ENCODE measurements at places on chromosomes 7 and 10. TPM values are rescaled to one million over a fixed set of nuclear protein-coding genes. Genes with fewer than 3 reads are reported as not detected.
A peak's percentile ranks its signal among the peaks of the same experiment; 100 is the strongest.

GRCh38 chr7:45089341-45089891 is 647 bp upstream of the NACAD start:
- DNase-seq = peak; percentile 53
- H3K4me3 ChIP-seq = peak overlapping the region; percentile 76
- H3K36me3 ChIP-seq = no peaks in the 10 kb centered on the region
- H3K27me3 ChIP-seq = no peaks in the 10 kb centered on the region

GRCh38 chr10:14880229-14880628 is 1.6 kb downstream of the SUV39H2 start:
- peak overlapping the region; percentile 80 for H3K27ac ChIP-seq
- H3K36me3 ChIP-seq = no peaks in the 10 kb centered on the region
- H3K27me3 ChIP-seq = no peaks in the 10 kb centered on the region
- peaks cover 37% of the 10 kb centered on the region for H3K4me1 ChIP-seq
- peak; percentile 10 for DNase-seq
- H3K4me3 ChIP-seq = peak overlapping the region; percentile 94

GRCh38 chr7:150852371-150852905 is at the start of gene AOC1:
Gene AOC1, plus strand, starts transcription at chr7:150852517. Its CDS starts 3,954 bp downstream, at chr7:150856471.
- no peak within 1 kb of the TSS for H3K4me3 ChIP-seq
- H3K4me1 ChIP-seq = peaks cover 7% of the 10 kb centered on the region
- H3K27me3 ChIP-seq = peaks cover 15% of the 10 kb centered on the region
- no peak within 1 kb of the TSS for H3K27ac ChIP-seq
- no peaks in the 10 kb centered on the region for H3K36me3 ChIP-seq
- no peak for DNase-seq

DNA sequence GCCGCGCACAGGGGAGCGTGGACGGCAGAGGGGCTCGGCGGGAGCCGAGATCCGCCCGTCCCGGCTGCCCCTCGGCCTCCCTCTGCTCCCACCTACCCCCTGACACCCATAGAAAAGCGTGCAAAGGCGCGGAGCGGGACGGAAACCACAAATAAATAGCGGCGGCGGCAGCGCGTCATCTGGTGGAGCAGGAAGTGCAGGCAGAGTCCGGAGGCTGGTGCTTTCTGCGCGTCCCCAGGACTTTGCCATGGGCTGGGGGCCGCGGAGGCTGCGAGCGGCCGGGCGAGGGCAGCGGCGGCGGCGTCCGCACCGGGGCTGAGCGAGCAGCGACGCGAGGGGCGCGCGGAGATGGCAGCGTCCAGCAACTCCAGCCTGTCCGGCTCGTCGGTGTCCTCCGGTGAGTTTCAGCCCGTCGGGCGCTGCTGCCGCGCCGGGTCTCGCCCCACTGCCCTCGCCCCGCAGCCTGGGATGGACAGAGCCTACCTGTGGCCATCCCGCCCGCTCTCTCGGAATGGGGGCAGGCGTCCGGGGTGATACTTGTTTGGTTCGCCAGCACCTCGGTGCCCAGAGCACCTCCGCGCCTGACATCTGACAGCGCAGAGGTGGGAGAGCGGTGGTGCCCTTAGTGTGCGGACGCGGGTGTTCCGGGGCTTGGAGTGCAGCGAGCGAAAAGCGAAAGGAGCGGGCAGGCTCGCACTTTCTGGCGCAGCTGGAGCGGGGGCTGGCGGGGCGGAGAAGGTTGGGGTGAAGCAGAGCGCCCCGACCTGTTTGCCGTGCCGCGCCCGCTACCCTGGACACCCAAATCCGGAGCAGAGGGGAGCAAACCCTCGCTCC is at the start of gene CHN2:
Gene CHN2, plus strand, starts transcription at position 182 of the 834 bp plus-strand sequence.
- peak within 1 kb of the TSS; percentile 40 for H3K27ac ChIP-seq
- no peaks in the 10 kb centered on the region for H3K36me3 ChIP-seq
- peaks cover 39% of the 10 kb centered on the region for H3K27me3 ChIP-seq

DNA sequence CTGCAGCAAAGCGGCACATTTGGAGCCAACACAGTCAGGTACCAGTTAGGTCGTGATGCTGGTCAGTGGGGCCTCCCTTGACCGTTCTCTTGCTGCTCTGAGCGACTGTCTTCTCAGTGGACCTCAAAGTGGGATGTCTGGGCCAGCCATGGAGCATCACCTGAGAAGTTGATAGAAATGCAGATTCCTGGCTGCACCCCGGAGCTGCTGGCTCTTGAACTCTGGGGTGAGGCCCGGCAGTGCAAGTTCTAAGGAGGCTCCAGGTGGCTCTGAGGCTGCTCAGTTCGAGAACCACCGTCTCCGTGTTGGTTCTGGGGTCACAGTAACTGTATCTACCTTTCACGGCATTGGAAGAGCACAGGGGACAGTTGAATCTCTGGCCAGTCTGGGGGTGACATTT is 147.5 kb downstream of the WDR37 start:
- H3K36me3 ChIP-seq = no peaks in the 10 kb centered on the region
- no peak overlapping the region for H3K27ac ChIP-seq
- H3K27me3 ChIP-seq = no peaks in the 10 kb centered on the region
- H3K4me3 ChIP-seq = no peak overlapping the region
- DNase-seq = no peak

DNA sequence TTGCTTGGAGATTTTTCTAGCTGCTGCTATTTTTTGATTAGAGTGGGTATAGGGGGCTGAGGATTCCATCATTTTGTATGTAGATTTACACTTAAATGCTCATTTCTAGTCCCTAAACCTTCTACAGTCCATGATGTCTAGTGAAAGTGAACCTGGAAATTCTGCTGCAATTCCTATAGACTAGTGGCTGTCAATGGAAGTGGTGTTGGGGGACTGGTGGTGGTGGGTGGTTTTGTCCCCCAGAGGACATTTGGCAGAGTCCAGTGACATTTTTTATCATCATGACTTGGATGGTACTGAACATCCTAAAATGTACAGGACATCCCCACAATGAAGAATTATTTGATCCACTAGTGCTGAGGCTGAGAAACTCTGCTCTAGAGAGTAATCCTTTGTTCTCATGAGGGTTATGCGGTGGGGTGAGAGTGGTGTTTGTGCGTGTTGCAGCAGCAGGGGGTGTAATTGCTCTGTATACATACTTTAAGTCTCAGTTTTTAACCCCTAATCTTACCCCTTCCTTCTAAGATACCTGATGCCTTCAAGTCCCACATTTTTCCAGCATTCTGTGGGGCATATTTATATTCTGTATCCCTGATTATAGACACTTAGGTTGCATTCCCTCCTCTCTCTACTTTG is 35.0 kb downstream of the KIF11 start:
- H3K4me1 ChIP-seq = no peaks in the 10 kb centered on the region
- H3K27me3 ChIP-seq = no peaks in the 10 kb centered on the region
- no peak for DNase-seq
- H3K27ac ChIP-seq = no peak overlapping the region

- no peaks in the 10 kb centered on the region for H3K36me3 ChIP-seq
- no peaks in the 10 kb centered on the region for H3K4me1 ChIP-seq
- no peaks in the 10 kb centered on the region for H3K27me3 ChIP-seq
- no peak overlapping the region for H3K4me3 ChIP-seq
Observed at GRCh38 chr7:140512317-140513000, 33.2 kb upstream of the MKRN1 start.

- H3K27me3 ChIP-seq = peaks cover 17% of the 10 kb centered on the region
- no peak overlapping the region for H3K4me3 ChIP-seq
- H3K27ac ChIP-seq = no peak overlapping the region
- no peaks in the 10 kb centered on the region for H3K4me1 ChIP-seq
- peaks cover 4% of the 10 kb centered on the region for H3K36me3 ChIP-seq
Observed at GRCh38 chr7:156423876-156424275, 216.7 kb upstream of the RNF32 start.

DNA sequence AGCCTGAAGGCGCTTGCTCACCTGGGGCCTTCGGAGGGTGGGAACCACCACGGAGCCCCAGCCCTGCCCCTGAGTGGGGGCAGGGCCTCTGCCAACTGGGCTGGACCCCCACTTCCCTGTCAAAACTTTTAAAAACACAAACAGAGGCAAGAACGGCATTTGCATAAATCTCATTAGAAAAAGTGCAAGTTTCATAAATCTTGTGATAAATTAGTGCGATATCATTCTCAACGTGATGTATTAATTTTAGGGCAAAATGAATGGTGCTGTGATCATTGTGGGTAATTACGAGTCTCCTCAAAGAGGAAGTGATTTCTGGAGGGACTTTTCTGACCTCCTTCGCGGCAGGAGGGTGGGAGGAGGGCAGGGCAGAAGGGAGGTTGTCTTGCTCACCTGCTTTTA is 98.3 kb downstream of the CDH23 start:
- no peak overlapping the region for H3K4me3 ChIP-seq
- H3K27me3 ChIP-seq = peaks cover 3% of the 10 kb centered on the region
- no peaks in the 10 kb centered on the region for H3K4me1 ChIP-seq
- no peak overlapping the region for H3K27ac ChIP-seq
- DNase-seq = no peak

GRCh38 chr7:158774952-158775351 is 54.4 kb downstream of the ESYT2 start:
- peaks cover 34% of the 10 kb centered on the region for H3K36me3 ChIP-seq
- no peak for DNase-seq
- peak overlapping the region; percentile 84 for H3K27ac ChIP-seq
- peaks cover 28% of the 10 kb centered on the region for H3K4me1 ChIP-seq
- H3K4me3 ChIP-seq = no peak overlapping the region
- no peaks in the 10 kb centered on the region for H3K27me3 ChIP-seq

GRCh38 chr10:63683686-63684085 is 162.5 kb downstream of the REEP3 start:
- no peak overlapping the region for H3K27ac ChIP-seq
- DNase-seq = no peak
- no peaks in the 10 kb centered on the region for H3K4me1 ChIP-seq
- no peak overlapping the region for H3K4me3 ChIP-seq
- peaks cover 10% of the 10 kb centered on the region for H3K27me3 ChIP-seq

DNA sequence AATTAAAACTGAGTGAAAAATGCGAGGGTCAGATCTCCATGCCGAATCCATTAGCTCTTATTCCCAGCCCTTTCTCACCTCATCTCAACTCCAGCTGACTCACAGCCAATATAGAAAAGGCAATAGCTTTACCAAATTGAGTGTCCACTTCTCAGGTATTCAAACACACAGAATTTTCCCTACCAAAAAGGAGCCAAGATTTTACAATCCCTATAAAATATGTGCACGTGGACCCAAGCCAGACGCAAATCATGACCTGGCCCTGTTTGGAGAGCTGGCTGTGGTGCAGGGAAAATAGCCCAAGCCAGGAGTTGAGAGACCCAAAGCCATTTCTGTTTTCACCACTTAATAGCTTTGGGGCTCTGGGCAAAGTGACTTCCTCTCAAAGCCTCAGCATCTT is 379.7 kb upstream of the AUTS2 start:
- H3K4me1 ChIP-seq = no peaks in the 10 kb centered on the region
- no peak for DNase-seq
- H3K27me3 ChIP-seq = peaks cover 1% of the 10 kb centered on the region
- no peaks in the 10 kb centered on the region for H3K36me3 ChIP-seq

DNA sequence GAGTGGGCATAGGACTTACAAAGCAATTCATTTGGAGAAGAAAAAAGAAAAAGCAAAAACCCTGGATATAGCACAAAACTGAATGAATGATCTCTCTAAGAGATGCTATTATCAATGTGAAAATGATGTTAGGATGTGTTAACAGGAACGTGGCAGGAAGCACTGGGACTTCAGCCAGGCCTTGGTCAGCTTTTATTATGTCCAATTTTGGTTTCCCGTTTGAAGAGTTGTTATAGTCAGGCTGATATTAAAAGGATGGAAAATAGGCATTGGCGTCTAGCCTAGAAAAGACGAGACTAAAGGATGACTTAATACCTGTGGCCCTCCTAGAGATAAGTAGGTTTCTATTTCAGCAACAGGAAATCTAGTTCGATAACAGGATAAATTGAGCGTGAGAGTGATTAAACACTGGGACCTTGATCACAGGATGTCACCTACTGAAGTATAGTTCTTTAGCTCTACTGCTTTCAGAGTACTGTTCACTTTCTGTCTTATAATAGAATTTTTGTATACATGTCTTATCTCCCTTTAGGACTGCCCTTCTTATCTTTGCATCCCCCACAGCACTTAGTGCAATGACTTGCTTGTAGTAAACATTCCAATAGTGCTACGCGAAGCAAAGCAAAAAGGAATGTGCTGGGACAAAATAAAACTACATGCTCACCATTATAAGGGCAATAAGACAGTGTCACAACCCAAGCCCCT is 99.8 kb upstream of the AGBL3 start:
- peak overlapping the region; percentile 20 for H3K4me3 ChIP-seq
- peaks cover 6% of the 10 kb centered on the region for H3K27me3 ChIP-seq
- no peak for DNase-seq
- no peaks in the 10 kb centered on the region for H3K36me3 ChIP-seq

- peaks cover 2% of the 10 kb centered on the region for H3K4me1 ChIP-seq
- no peak for DNase-seq
- H3K27me3 ChIP-seq = peaks cover 9% of the 10 kb centered on the region
- no peak overlapping the region for H3K4me3 ChIP-seq
- H3K36me3 ChIP-seq = no peaks in the 10 kb centered on the region
Observed at GRCh38 chr10:113443141-113443925, 109.5 kb upstream of the HABP2 start.

GRCh38 chr7:95593343-95593742 is 3.0 kb downstream of the PDK4 start:
- H3K36me3 ChIP-seq = no peaks in the 10 kb centered on the region
- no peak overlapping the region for H3K4me3 ChIP-seq
- H3K27me3 ChIP-seq = peaks cover 16% of the 10 kb centered on the region
- peaks cover 9% of the 10 kb centered on the region for H3K4me1 ChIP-seq
- no peak overlapping the region for H3K27ac ChIP-seq
- no peak for DNase-seq

- H3K4me1 ChIP-seq = peaks cover 11% of the 10 kb centered on the region
- H3K27me3 ChIP-seq = no peaks in the 10 kb centered on the region
- H3K4me3 ChIP-seq = no peak overlapping the region
- H3K27ac ChIP-seq = no peak overlapping the region
- H3K36me3 ChIP-seq = peaks cover 83% of the 10 kb centered on the region
Observed at GRCh38 chr7:140348161-140348849, 50.0 kb downstream of the SLC37A3 start.

- no peaks in the 10 kb centered on the region for H3K36me3 ChIP-seq
- H3K4me1 ChIP-seq = peaks cover 16% of the 10 kb centered on the region
Observed at GRCh38 chr7:7920481-7920880, 48.1 kb upstream of the GLCCI1 start.

GRCh38 chr7:124655990-124656389 is 109.6 kb downstream of the GPR37 start:
- H3K4me1 ChIP-seq = no peaks in the 10 kb centered on the region
- H3K4me3 ChIP-seq = no peak overlapping the region
- no peak overlapping the region for H3K27ac ChIP-seq
- DNase-seq = no peak

DNA sequence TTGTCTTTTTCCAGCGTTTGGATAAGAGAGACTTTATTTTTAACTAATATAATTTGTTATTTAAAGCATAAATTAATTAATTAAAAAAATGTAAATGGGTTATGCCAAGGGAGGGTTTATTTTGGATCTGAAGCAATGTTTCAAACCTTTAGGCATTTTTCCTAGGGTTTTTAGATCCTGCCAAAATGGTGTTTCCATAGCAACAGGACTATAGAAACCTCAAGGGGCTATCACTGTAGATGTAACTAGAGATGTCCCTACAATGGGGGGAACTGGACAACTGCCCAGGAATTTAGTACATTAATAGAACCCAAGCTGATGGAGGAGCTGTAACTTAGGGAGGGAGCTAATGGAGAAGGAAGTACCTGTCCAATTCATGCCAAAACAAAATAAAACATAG is 57.3 kb downstream of the SLC39A12 start:
- no peak overlapping the region for H3K27ac ChIP-seq
- peaks cover 2% of the 10 kb centered on the region for H3K27me3 ChIP-seq
- H3K36me3 ChIP-seq = no peaks in the 10 kb centered on the region
- no peaks in the 10 kb centered on the region for H3K4me1 ChIP-seq

GRCh38 chr7:51230324-51230625 is 86.3 kb downstream of the COBL start:
- no peak for DNase-seq
- H3K4me3 ChIP-seq = no peak overlapping the region
- no peaks in the 10 kb centered on the region for H3K36me3 ChIP-seq

The ADGRA1 gene
- total RNA-seq = not detected

The NODAL gene
- not detected for total RNA-seq

The NEBL gene
- not detected for total RNA-seq

The PRKG1 gene
- total RNA-seq = not detected

The NUTM2D gene
- 6.6 TPM for total RNA-seq

The INMT gene
- 0.52 TPM for total RNA-seq

Measured in naive thymus-derived CD8-positive, alpha-beta T cell (primary cell).